ENCODE measurements at places on chromosomes 5 and 9.

GRCh38 chr5:68217047-68217355, 1.4 kb downstream of the PIK3R1 start:
- no peak for DNase-seq

DNA sequence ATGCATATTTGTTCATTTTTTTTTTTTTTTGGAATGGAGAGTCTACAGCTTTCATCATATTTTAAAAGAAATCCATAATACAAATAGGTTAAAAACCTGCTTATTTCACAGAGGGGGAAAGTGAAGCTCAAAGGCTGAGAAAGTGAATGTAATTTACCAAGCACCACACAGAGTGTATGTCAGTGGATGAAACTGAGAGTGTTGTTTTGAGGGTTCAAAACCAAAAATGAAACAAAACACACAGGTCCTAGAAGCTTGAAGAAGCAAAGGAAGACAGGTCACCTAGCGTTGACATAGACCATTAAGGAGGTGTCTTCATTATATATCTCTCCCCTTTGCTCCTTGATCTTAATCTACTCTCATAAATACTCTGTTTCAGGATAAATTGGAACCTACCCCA, 7.5 kb downstream of the NMUR2 start:
- DNase-seq, result no peak

DNA sequence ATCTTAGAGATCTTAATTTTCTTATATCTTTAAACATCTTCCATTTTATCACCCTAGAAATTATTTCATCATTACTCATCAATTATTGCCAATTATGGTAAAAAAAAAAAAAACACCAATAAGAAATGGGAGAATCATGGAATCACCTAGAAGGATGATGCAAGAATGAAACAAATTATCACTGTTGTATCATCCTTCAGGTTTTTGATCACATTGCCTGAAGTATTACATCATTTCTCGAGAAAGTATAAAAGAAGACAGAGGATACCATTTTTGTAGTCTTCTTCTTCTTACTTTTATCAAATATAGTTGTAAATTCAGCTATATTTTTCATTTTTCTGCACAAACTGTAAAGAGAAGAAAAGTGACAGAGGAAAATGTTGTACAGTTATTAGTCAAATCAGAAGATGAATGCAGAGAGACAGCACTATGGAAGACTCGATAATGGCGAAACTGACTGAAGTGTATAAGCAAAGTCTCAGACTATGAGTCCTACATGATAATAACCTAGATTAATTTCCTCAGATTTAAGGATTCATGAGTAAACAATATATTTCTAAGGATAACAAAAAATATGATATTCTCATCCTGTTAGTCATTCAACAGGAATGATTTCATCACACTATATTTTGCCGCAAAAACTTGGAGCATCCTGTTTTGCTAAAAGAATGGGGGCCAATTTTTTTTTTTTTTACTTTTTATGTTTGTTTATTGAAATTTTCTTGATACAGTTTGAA, 5.9 kb upstream of the STC2 start:
- no peak for DNase-seq

DNA sequence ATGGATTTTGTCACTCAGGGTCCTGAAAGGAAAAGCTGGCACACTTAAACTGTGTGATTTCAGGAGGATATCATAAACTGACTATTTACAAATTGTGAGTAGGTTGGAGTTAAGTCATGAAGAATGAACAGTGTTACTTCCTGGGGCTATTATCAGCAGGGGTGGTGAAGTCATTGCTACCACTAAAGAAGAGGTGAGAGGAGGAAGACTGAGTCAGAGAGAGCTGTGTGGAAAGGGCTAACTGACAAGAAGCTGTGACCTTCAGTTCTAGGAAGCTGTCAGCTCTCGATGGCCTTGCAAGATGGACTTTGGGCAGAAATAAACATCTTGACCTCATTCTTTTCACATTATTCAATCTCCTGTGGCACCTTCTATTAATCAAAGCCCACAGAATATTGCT, 72.3 kb upstream of the STARD4 start:
- no peak for DNase-seq

DNA sequence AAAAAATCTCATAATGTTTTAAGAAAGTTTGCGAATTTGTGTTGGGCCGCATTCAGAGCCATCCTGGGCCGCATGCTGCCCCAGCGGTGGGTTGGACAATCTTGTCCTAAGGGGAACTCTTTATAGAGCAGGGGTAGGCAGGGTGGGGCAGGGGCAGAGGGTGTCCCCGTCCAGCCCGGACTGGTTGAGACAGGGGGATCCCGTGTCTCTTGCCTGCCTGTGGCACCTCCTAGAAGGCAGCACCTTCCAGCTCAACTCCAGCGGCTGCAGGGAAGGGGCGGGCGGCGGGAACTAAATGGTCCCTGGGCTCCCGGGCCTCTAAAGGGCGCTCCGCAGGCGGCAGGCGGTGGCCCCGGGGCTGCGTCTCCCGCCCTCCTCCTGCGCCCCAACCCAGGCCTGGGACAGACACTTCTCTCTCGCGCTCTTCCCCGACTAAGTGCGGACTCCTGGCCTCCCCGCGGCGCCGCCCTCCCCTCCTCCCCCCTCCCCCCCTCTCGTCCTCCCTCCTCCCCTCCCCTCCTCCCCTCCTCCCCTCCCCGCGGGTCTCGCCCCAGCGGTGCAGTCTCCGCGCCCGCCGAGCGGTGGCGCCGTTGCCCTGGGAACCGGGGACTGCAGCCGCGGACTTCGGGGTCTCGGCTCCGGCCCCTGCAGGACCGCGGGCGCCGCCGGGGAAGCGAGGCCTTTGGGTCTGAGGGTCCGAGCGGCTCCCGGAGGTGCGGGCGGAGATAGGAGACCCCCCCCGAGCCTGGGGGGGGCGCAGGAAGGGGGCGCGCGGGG, 132.6 kb downstream of the MRPL36 start:
- no peak for DNase-seq

- no peak for DNase-seq
Observed at GRCh38 chr5:142192286-142193113, 83.9 kb downstream of the NDFIP1 start.

Measured in stimulated activated CD8-positive, alpha-beta memory T cell treated with anti-CD3 and anti-CD28 coated beads, Interleukin-4, amount 100 ng/mL, for 4 hours (primary cell).